ENCODE measurements at places on chromosomes 1 and 21.

DNA sequence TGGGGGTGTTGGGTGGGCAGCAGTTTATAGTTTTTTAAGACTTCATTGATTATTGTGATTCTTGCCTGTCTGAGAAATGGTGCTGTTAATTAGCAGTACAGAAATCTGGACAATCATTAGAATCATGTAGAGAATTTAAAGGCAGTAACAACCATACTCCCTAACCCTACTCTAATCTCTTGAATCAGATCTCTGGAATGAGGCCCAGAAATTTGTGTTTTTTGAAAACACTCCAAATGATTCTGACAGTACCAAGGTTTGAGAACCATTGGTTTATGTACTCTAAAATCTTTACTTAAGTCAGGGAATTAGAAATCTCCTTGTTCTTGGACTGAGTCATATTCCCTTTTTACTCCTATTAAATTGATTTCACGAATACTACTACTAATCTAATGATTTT lies 24.0 kb downstream of the FNBP1L start:
- DNase-seq, result no peak

DNA sequence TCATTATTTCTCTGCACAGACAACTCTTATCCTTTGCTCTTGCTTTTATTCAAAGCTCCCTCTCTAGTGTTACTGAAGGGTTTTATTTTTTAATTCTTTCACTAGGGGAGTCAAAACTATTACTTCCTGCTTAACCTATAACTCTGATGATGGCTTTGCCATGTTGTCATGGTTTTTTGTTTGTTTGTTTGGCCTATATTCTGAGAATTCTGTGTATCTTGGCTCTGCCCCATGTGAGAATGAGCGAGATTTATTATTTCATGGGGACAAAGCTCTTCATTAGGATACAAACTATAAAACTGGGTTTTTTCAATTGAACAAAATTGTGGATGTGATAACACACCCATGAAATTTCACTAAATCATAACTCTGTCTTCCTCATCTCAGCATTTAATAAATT lies 190.5 kb upstream of the C1orf105 start:
- no peak for DNase-seq

DNA sequence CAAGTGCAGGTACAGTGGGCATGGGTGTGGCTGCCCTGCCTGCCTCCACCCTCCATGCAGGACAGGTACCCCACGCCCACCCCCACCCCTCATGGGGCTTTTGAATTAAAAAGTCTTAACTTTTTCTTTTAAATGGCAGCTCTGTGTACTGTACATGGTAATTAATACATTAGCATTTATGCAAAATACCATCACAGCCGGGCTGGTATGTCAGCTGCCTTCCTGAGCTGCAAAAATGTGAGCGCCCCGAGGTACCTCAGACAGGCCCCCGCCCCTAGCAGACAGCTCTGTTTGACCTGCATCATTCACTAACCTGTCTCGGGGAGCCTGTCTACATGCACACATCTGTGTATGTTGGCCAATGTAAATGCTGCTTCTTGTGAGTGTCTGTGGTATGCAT lies 42.2 kb upstream of the POU3F1 start:
- DNase-seq, result no peak

DNA sequence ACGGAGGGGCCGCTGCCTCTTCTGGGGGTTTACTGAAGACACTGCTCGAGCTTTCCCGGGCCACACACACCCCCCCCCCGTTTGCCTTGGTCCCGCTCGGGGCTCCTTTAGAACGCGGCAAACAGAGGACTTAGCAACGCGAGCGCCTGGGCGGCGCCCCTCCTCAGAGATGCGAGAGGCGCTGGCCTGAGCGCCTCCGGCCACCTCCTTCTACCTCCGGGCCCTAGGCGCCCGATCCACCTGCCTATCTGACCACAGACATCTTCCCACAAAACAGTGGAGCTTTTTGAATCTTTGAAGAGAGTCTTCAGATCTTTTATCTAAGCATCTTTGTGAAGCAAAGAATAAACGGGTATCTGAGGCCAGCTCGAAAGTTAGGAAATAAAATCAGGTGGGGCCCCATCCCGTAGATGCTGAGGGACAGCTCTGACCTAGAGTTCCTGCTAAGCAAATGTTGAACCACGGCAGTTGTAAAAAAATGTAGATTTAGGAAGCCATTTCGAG lies 436 bp upstream of the TTLL7 start:
- DNase-seq, result no peak

DNA sequence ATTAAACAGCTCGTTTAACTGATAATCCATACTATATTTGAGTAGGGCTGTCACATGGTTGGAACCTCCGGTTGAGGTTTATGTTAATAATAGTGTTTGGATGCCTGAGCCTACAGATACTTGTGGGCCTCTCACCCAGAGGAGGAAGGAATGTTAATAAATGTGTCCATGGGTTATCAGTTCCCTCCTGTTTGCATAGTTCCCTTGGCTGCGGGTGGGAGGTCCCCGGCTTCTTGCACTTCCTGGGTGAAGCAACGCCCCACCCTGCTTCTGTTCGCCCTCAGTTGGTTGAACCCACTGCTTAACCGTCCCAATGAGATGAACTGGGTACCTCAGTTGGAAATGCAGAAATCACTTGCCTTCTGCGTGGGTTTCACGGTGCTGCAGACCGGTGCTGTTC lies 23.6 kb upstream of the GBP1 start:
- no peak for DNase-seq

DNA sequence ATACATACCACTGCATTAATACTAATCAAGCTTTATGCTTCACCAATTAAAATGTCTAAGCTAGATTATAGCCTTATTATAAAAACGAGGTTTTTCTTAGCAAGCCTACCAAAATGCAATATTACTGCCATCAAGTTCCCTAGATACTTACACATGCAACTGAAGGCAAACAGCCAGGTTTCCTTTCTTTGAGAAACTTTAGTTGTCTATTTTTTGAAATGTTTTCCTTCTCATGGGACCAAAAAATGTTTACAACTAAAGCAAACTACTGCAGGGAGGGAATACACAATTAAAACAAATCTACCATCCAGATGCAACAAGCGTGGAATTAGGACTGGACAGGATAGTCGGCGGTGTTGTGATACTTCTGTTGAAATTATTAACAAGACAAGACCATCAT lies 1.3 kb downstream of the ZNF644 start:
- DNase-seq, result no peak

- no peak for DNase-seq
Measured at GRCh38 chr1:9529190-9529589, 10.1 kb upstream of the SLC25A33 start.

- DNase-seq, result no peak
Measured at GRCh38 chr1:52877554-52877953, 35.0 kb downstream of the ZYG11A start.

DNA sequence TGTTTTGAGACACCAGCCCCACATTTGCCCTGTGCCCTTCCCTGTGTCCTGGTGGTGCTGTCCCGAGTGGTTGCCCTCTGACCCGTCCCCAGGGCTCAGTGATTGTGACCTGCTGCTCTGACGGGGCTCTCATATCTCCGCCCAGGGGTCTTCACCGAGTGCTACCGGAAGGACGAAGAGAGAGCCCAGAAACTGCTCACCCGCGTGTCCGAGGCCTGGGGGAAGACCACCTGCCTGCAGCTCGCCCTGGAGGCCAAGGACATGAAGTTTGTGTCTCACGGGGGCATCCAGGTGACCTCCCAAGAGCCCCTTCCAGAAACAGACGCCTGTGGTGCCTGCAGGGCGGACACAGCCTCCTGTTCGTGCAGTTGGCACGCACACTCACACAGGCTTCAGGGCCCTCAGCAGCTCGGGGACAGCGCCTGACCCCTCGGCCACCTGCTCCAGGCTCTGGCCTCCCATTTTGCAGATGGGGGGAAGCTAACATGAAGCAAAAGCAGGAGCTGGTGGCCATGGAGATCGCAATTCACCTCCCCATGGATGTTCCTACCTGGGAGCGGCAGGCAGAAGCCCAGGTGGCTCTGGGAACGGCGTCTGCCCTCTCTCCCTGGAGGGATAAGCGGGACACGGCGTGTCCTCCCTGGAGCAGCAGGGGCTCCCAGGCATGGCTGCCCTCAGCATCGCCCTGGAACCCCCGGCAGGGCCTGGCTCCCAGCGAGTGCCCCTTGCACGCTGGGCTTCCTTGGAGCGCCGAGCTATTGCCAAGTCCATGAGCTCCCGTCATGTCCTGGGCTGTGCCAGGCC lies 45.9 kb downstream of the TRPM2 start:
- no peak for DNase-seq

- DNase-seq, result no peak
Measured at GRCh38 chr1:197910120-197910991, 6.8 kb upstream of the LHX9 start.

DNA sequence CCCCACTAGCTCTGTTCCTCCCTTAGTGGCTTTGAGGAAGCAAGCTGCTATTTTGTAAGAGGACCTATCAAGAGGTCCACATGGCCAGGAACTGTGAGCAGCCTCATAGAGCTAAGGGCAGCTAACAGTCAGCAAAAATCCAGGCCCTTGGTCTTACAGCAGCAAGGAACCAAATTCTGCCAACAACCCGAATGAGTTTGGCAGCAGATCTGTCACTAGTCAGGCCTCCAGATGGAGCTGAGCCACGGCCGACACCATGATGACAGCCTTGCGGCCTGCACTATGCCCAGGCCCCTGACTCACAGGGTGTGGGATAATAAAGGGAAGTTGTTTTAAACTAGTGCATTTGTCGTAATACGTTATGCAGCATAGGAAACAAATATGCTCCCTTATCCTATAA lies 28.0 kb upstream of the H3-3A start:
- no peak for DNase-seq

DNA sequence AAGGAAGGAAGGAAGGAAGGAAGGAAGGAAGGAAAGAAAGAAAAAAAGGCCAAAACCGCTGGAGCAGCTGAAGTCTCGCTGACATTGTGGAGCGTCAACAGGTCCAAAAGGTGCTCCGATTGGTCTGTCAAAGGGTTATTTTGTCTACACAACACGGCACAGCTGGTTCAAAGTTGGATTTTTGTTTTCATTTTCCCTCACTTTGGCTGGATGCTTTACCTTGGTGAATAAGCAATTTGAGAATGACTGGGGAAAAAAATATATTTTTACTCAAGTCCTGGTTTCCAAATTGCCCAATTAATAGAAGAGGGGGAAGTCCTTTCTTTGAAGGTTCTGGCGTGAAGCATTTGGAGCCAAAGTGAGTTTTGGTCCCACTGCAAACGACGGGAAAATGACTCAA lies 19.3 kb upstream of the PAX7 start:
- no peak for DNase-seq

DNA sequence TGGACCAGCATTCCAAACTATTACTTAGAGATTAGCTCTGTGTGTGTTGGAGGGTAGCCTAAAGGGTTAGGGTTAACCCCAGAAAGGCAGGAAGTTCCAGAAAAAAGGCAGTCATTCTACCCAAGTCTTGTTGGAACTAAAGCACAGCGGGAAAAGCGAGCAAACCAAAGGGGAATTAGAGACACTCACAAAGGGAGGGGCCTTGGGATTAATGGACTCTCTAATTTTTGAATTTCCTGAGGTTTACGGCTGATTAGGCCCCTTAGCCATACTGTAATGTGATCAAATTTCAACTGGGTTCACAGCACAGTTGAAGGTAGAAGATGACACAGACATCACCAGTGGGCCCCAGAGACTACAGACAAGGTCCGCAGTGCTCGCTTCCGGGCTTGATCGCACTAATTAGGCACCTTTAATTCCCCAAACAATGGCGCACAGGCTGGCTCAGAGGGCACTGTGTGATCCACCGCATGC lies 28.3 kb downstream of the CAPZB start:
- DNase-seq, result no peak

DNA sequence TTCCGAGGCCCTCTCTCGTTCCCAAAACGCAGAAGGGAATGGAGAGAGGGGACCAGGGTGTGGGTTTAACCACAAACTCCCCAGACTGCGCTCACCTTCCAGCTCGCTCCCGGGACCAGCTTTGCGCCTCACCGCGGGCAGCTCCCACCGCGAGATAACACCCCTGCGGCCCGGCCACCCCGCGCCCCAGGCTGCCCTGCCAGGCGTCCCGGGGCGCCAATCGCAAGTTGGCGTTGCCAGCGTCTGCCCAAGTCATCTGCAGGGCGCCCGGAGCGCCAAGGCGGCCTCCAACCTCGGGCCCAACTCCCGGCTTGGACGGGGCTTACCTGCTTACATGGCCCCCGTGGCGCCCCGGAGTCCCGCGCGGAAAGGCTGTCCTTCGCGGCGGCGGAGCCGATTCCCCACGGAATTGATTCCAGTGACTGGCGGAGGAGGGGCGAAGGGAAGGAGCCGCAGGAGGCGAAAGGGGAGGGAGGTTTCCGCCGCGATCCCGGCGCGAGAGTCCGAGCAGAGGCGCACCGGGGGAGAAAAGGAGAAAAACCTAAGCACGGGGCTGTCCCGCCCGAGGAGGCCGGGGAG lies 456 bp downstream of the PTPN14 start:
- DNase-seq, result no peak

- no peak for DNase-seq
Measured at GRCh38 chr1:174217248-174217647, 57.9 kb downstream of the RABGAP1L start.

DNA sequence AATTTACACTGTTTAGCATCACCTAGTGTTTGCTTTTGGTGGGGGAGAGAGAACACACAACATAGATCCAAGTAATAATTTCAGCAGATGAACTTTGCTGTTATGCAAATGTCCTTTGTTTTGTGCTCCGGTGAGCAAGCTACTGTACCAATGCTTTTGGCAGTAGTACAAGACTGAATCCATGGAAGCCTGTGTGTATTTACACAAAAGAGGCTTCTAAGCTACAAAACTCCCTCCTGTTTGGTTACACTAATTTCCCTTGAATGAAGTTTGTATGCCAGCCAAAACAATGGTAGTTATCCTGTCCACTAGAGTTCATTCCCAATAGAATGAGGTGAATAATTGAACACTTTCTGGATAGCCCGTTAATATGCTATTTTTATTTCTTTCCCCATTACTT lies 320.5 kb downstream of the KCTD3 start:
- no peak for DNase-seq

DNA sequence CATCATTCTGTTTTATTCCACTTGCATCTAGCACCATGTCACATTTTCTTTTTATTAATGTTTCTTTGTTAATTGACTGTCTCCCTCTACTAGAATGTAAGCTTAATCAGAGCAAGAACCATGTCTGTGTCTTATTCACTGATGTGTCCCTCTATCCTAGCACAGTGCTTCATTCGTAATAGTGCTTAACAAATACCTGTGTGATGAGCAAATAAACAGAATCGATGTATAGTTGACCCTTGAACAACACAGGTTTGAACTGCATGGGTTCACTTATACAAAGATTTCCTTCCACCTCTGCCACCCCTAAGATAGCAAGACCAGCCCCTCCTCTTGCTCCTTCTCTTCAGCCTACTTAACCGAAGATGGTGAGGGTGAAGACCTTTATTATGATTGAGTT lies 42.9 kb upstream of the MAN1A2 start:
- no peak for DNase-seq

DNA sequence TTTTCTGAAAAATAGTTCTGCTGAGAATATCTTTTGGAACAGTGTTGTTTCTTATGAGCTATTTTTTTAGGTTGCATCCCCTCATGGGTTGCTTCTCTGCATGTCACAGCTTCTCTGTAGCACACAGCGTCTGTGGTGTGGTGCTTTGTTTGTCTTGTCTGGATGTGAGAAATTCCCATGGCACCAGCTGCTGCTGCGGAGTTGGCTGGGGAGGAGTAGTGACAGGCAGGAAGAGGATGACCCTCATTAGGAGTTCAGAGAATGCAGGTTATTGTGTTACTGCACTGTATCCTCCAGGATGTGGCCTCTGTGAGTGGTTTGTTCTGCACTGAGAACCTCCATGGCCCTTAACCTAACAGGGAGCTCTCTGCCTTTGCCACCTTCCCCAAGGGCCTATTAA lies 64.8 kb downstream of the TSEN15 start:
- DNase-seq, result no peak

Data from activated CD8-positive, alpha-beta memory T cell treated with anti-CD3 and anti-CD28 coated beads, Interleukin-2, amount 50 U/mL, for 4 hours (primary cell).